ENCODE measurements at places on chromosomes 12 and 14. TPM values are rescaled to one million over a fixed set of nuclear protein-coding genes. Genes with fewer than 3 reads are reported as not detected.

Gene CCDC175
- not detected for total RNA-seq

- DNase-seq = peak; percentile 70
Measured at GRCh38 chr12:93868771-93869170, 191.6 kb downstream of the CRADD start.

GRCh38 chr12:110269622-110270124 is 11.4 kb upstream of the ATP2A2 start:
- DNase-seq = peak; percentile 90

DNA sequence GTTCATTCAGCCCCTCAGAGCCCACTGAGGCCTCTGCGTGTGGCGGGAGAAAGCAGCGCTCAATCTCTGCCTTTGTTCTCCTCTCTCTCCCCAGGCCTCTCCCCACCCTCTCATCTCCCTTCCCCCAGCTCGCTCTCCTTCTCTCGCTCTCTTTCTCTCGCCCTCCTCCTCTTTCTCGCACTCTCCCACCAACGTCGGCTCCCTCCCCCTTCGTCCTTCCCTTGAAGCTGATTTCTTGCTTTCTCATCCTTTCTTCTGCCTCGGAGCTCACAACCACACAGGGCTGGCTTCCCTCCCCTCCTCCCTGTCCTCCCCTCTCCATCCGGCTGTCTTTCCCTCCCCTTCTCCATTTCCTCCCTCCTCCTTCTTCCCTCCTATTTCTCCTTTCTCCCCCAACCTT is 96.4 kb downstream of the LRRC74A start:
- peak; percentile 35 for DNase-seq

DNA sequence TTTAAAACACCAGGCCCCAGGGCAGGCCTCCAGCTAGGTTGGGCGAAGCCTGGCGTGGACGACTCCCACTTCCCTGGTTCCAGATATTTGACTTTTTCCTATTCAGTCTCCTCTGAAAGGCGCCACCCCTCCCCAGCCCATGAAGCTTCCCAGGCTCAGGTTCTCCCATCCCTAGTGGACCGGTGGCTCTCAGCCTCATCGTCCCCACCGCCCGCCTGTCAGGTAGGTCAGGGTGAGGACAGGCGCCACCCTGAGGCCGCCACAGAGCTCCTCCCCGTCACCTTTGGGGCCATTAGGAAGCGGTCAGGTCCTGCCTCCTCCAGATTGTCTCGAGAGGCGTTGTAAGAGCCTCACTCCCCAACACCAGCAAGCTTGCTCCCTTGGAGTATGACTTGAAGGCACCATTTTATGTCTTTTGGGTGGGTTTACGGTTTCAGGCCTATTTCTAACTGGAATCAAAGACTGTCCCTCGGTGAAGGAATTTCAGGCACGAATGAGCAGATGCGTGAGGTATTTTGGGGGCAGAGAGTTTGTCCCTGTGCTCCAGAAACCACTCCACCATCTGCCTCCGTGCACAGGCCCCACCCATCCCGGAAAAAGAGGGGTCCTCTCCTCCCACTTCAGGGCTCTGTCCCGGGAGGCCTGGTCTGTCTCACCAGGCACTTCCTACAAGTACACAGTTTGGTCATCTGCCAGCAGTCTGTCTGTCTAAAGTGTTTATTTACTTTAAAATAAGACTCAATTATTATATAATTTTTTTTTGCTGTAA is 55.6 kb downstream of the TSPAN9 start:
- DNase-seq = peak; percentile 81

Gene FOXM1
- 7.3 TPM for total RNA-seq

Gene SMIM41
- total RNA-seq = 2.0 TPM
